ENCODE measurements at places on chromosomes 7 and 10. TPM values are rescaled to one million over a fixed set of nuclear protein-coding genes. Genes with fewer than 3 reads are reported as not detected.

PLEKHS1 gene
- total RNA-seq: not detected

OAT gene
- total RNA-seq: 27.3 TPM

CNPY1 gene
- total RNA-seq: not detected

TMEM236 gene
- 0.51 TPM for total RNA-seq

TRIM50 gene
- total RNA-seq: 0.32 TPM

ASZ1 gene
- total RNA-seq: not detected

UCN3 gene
- total RNA-seq: not detected

SPDYE16 gene
- total RNA-seq: not detected

TMEM176A gene
- 31.1 TPM for total RNA-seq

CC2D2B gene
- total RNA-seq: 0.22 TPM

IL6 gene
- total RNA-seq: 0.60 TPM

C10orf62 gene
- 0.97 TPM for total RNA-seq

PGAM2 gene
- 1,123 TPM for total RNA-seq

NUTM2E gene
- not detected for total RNA-seq

AEBP1 gene
- total RNA-seq: 13.6 TPM

DMBT1 gene
- total RNA-seq: not detected

SLC26A5 gene
- total RNA-seq: not detected

GRM8 gene
- 0.22 TPM for total RNA-seq

ZNF316 gene
- total RNA-seq: 16.5 TPM

PRSS37 gene
- not detected for total RNA-seq

CRTAC1 gene
- 1.5 TPM for total RNA-seq

SORCS1 gene
- 2.9 TPM for total RNA-seq

IMPDH1 gene
- total RNA-seq: 25.5 TPM

NEURL1 gene
- 0.05 TPM for total RNA-seq

TECTB gene
- total RNA-seq: not detected

NME8 gene
- not detected for total RNA-seq

SCART1 gene
- 0.30 TPM for total RNA-seq

ASB4 gene
- 7.0 TPM for total RNA-seq

TMEM140 gene
- total RNA-seq: 24.3 TPM

STARD3NL gene
- 22.9 TPM for total RNA-seq

ANKRD2 gene
- total RNA-seq: 418 TPM

CEP41 gene
- 3.8 TPM for total RNA-seq

HSPA12A gene
- total RNA-seq: 20.8 TPM

TUBAL3 gene
- total RNA-seq: not detected

IL2RA gene
- total RNA-seq: 3.8 TPM

MLXIPL gene
- 6.4 TPM for total RNA-seq

CTAGE8 gene
- 0.22 TPM for total RNA-seq

OPN1SW gene
- not detected for total RNA-seq

HOXA7 gene
- total RNA-seq: not detected

Data from Right ventricle myocardium inferior (tissue), 1 donor.